GDM1 (cell line): ENCODE measurements at places on chromosomes 3 and 15.

- no peak for DNase-seq
These were observed 6.9 kb upstream of the KLHL40 start for GRCh38 chr3:42678447-42678846.

- no peak for DNase-seq
These were observed 69.3 kb downstream of the RAB11A start for GRCh38 chr15:65938604-65939003.

GRCh38 chr3:184299488-184300377, 692 bp downstream of the PSMD2 start:
- no peak for DNase-seq

- no peak for DNase-seq
These were observed 6.6 kb downstream of the XYLB start for GRCh38 chr3:38353151-38353550.

- no peak for DNase-seq
These were observed 235.7 kb downstream of the SATB1 start for GRCh38 chr3:18189282-18190050.

GRCh38 chr15:60729850-60730458, 251.0 kb upstream of the ICE2 start:
- no peak for DNase-seq

DNA sequence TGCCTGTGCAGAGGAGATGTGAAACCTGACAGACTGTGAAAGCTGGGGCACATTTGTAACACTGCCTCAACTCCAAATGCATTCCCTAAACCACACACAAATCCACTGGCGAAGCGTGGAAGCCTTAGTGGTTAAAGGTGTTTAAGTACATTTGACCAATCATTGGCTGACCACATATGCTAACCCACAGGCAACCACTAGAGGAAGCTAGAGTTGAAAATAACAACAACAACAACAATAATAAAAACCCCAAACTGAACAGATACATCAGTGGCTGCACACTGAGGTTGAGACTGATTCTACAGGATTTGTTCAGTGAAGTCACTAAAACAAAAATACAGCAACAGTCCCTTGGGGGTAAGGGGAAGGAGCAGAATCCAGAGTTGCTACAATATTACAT, 129.7 kb downstream of the TJP1 start:
- DNase-seq: no peak

DNA sequence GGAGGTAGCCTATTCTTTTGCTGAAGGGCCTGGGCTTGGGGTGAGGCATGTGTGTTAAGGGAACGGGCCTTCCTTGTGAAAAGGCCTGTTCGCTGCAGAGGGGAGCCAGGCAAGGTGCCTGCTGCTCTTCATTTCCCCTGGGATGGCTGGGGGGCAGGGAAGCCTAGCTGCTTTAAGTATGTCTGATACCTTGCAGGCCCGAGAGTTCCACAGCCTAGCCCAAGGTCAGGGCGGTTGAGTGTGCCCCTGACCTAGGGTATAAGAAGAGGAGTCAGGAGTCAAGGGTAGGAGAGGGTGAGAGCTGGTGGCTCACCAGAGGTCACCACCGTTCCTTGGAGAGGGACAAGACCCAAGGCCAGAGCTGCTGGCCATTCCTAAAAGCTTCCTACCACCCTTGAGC, 46.6 kb downstream of the UMPS start:
- DNase-seq: no peak

GRCh38 chr3:179608931-179609720, 4.5 kb downstream of the NDUFB5 start:
- no peak for DNase-seq

- DNase-seq: no peak
These were observed 244.2 kb upstream of the EPHA3 start for GRCh38 chr3:88863196-88863595.

GRCh38 chr3:21433751-21434150, 317.3 kb downstream of the ZNF385D start:
- no peak for DNase-seq

- DNase-seq: no peak
These were observed 61.9 kb downstream of the HMG20A start for GRCh38 chr15:77482570-77482969.

DNA sequence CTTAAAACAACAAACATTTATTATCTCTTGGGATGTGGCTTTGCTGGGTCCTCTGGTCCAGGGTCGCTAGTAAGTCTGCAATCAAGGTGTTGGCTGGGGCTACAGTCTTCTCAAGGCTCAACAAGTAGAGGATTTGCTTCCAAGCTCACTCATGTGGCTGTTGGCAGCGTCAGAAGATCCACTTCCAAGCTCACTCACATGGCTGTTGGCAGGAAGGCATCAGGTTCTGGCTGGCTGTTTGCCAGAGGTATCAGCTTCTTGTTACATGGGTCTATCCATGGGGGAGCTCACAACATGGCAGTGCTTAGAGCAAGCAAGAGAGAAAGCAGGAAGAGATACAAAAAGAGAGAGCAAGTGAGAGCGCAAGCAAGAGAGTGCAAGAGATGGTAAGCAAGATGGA, 15.0 kb upstream of the BNC1 start:
- DNase-seq: no peak

DNA sequence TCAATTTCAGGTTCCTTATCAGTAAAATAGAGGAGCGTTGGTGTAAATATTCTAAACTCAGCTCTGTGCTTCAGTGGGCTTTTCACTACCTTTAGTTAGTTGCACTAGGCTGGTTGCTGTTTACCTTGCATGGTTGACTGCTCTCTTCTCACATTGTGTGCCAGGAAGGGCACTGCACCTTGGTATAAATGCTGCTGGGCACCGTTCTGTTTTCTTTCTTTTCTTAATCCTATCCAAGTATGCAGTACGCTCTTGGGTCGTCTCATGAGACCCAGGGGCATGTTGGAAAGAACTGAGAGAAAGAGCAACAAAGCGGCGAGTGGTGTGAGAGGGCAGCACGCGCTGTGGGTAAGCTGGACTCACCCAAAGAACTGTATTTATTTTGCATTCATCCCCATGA, 22.4 kb downstream of the KCNMB2 start:
- DNase-seq: no peak

GRCh38 chr3:170330366-170330765, 27.1 kb upstream of the SKIL start:
- no peak for DNase-seq

DNA sequence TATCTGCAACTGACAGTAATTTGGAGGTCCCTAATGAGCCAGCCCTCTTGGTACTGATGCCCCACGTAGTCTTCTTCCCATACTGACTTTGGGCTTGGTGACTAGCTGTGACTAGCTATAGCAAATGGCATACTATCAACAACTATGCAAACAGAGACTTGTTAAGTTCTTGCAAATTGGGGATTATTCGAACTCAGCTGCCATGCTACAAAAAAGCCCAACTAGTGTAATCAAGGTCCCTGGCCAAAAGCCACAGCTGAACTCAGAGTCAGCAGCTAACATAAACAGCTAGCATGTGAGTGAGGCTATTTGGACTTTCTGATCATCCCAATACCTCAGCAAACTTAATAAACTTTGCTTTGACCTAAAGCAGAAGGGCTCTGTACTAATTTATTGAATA, 121.2 kb upstream of the PLXND1 start:
- DNase-seq: no peak

- DNase-seq: no peak
These were observed 3.5 kb downstream of the GORASP1 start for GRCh38 chr3:39103791-39104552.
